ENCODE measurements at places on chromosomes 2 and 18.

DNA sequence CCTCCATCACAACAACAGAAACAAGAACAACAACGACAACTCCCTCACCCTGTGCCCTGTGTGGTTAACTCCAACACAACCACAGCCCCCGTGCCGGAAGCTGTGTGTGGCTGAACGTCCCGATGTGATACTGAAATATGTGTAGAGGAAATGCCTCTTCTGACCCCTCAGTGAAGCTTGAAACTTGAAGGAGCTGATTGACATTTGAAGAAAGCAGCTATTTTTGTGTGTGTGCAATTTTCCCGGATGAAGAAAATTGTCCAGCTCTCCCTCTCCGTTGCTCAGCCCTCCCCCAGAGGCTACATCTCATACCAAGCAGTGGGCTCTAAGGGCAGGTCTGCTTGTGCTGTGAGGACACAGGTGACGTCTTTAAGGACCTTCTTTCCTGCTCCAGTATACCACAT is 173.8 kb downstream of the ICOS start:
- peak; percentile 26 for DNase-seq

DNA sequence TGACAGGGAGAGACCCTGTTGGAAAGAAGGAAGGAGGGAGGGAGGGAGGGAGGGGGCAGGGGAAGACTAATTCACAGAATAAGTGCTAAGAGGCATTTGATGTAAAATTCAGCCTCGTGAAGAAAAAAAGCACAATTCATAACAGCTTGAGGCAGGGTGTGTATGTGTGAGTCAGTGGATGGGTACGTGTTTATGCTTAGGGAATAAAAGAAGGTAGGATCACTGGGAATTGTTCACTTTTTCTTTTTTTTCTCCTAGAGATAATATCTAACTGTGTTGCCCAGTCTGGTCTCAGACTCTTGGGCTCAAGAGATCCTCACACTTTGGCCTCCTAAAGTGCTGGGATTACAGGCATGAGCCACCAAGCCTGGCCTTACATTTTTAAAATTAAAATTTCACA is 39.2 kb downstream of the WDR33 start:
- no peak for DNase-seq

DNA sequence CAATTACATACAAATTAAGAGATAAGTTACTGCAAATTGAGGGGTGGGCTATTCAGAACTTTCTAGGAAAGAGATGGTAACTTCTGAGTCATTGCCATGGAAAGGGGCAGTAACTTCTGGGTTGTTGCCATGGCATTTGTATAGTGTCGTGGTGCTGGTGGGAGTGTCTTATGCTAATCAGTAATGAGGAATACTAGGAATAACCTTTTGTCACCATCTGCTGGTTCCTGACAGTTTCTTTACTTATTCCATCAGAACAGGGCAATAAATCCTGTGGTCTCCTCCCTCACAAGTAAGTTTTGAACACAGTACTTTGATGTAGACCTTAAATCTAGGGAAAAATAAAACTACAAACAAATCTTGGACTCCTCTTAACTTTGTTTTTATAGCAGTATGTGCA is 435.4 kb downstream of the BCL11A start:
- DNase-seq = no peak

DNA sequence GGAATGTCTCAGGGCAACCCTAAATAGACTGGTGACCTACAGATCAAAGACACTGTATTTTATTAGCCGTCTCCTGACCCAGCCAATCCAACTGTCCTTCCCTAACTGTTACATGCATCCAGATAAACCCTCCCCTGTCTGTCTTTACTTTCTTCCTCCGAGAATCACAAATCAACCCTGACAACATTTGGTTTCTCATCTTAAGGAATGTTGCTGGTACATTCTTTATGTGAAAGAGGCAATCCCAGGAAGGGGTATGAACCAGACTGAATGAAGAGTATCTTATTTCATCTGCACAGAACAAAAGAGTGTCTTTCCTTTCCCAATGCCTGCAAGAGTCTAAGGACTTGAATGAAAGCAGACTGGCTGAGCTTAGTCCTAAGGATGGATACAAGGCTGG is 113.9 kb upstream of the LTBP1 start:
- no peak for DNase-seq

- no peak for DNase-seq
These were observed 335.8 kb downstream of the SMAD2 start for GRCh38 chr18:47594621-47595086.
